Epithelial cell of esophagus (primary cell): ENCODE measurements at places on chromosomes 13 and 19.

GRCh38 chr19:8681345-8682029 lies 17.1 kb downstream of the ACTL9 start:
- DNase-seq: no peak

DNA sequence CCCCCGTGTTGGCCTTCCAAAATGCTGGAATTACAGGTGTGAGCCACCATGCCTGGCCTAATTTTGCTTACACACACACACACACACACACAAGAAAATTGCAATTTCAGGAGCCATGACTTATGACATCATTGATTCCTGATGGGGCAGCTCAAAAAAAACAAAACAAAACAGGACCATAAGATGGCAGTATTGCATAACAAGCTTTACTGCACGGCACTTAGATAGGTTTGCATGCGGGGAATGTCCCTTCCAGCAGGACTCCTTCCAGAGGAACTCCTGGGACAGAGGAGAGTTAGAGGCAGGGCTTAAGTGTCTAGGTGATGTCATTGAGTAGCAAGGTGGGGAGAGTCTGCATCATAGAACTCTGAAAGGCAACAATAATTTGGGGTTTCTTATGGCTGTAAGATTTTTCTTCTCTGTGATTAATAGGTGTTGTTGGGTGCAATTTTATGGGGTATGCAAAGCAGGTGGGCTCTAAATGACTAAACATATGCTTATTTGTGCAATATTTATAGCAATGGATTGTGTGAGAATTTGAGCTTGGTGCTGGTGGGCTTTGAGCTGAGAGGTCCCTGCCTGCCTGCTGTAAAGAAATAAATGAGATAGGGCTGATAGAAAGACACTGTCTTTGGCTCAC lies 9.0 kb upstream of the ACSBG2 start:
- peak; percentile 83 for DNase-seq

DNA sequence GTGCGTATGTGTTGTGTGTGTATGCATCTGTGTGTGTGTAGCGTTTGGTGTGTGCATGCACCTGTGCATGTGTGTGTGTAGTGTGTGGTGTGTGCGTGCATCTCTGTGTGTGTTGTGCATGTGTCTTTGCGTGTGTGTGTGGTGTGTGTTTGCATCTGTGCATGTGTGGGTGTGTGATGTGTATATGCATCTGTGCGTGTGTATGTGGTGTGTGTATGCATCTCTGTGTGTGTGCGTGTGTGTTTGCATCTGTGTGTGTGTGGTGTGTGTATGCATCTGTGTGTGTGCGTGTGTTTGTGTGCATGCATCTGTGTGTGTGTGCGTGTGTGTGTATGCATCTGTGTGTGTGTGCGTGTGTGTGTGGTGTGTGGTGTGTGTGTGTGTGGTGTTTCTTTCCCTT lies 20.6 kb downstream of the CELF5 start:
- no peak for DNase-seq

DNA sequence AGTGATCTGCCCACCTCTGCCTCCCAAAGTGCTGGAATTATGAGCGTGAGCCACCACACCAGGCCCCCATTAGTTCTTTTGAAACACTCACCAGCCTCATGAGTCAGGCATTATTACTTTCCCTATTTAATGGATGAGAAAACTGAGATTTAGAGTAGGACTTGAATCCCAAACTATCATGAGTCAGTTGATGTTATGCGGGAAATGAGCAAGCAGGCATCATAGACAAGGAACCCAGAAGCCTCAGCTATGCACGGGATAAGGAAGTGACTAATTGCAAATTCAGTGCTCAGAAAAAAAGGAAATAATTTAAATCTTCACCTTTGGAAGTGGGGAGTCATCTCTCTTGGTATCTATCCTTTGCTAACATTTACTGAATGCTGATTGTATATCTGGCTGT lies 217.5 kb downstream of the ABCC4 start:
- DNase-seq: peak; percentile 88

DNA sequence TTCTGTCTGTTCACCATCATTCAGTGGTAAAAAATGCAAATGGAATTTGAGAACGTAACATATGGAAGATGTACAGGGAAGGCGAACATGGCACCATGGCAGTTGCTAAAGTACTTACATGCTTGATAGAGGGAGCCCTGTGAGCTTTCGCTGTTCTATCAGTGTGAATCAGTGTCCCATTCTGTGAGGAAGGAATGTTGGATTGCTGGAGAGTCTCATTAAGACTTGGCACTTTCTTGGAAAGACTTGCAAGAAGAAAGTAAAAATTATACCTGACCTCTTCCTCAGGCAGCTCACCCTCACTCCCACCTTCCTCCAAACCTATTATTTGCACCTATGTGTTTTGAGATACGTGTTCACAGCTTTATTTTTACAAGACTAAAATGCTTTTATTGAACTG lies 43.5 kb downstream of the FREM2 start:
- DNase-seq: no peak

GRCh38 chr13:113298043-113298945 lies 1.3 kb downstream of the LAMP1 start:
- peak; percentile 86 for DNase-seq

GRCh38 chr13:43444081-43444480 lies 342.7 kb downstream of the ENOX1 start:
- DNase-seq: no peak

- peak; percentile 52 for DNase-seq
Measured at GRCh38 chr13:21663197-21663596, 7.7 kb upstream of the FGF9 start.

- no peak for DNase-seq
Measured at GRCh38 chr19:3575949-3576673, 3.4 kb downstream of the HMG20B start.

DNA sequence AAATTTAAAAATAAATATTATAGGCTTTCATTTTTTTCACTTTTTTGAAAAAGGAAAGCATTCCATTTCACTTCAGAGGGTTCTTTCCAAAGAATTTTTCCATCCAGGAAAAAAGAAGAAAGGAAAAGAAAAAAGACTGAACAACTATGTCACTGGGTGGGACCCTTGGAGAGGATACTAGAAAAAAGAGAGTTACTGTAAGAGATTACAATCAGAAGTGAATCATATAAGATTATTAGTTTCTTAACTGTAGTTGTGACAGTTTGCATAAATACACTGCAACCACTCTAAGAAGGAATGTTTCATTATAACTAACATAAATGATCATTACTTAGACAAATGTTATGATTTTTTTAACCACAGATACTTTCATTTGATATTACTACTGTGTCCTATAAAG lies 87.8 kb downstream of the KLF12 start:
- no peak for DNase-seq

- peak; percentile 88 for DNase-seq
Measured at GRCh38 chr19:40219721-40220276, 1.6 kb upstream of the TTC9B start.
